ENCODE measurements at places on chromosomes 16 and 17. TPM values are rescaled to one million over a fixed set of nuclear protein-coding genes. Genes with fewer than 3 reads are reported as not detected.

GRCh38 chr16:65574326-65574966 lies 452.6 kb upstream of the CDH11 start:
- no peak for DNase-seq

ATAD5 gene
- total RNA-seq, result 0.50 TPM

DNA sequence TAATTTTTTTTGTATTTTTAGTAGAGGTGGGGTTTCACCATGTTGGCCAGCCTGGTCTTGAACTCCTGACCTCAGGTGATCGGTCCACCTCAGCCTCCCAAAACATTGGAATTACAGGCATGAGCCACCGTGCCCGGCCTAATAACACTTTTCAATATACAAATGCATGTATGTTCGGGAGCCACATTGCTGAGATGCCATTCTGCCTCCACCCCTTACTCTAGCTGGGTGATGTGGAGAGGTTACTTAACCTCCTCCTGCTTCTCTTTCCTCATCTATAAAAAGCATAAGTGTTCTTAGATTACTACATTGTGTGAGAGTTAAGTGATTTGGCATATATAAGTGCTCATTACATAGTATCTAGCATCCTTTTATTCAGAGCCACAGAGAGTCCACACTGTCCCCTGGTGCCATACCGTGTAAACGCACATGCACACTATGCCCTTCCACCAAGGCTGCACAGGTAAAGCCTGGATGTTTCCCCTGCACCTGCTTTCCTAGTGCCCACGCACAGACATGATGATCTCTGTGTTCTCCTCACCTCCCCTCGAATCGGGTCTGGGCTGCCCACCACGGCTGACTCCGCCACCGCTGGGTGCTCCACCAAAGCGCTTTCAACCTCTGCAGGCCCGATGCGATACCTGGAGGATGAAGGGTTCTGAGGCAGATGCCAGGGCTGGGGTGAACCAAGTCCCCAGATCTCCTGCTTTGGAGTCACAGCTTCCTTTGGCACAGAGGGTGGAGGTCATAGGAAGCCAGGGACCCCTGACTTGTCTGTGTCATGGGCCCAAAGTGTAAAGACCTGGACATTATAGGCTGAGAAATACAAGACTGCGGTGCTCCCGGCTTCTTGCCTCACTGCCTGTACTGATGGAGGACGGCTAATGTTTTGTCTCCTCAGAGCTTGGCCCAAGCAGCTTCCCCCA lies 49.0 kb upstream of the ACSM2B start:
- DNase-seq, result no peak

SLC5A2 gene
- total RNA-seq, result not detected

CASKIN1 gene
- total RNA-seq, result 9.2 TPM

TBKBP1 gene
- 15.9 TPM for total RNA-seq

- DNase-seq, result peak; percentile 88
Observed at GRCh38 chr16:30063893-30064728, 1.4 kb upstream of the ALDOA start.

- no peak for DNase-seq
Observed at GRCh38 chr16:88754912-88755744, 29.9 kb downstream of the PIEZO1 start.

C17orf50 gene
- total RNA-seq, result not detected

CLEC18B gene
- total RNA-seq, result not detected

- DNase-seq, result no peak
Observed at GRCh38 chr16:55499281-55499680, 9.6 kb upstream of the LPCAT2 start.

DNA sequence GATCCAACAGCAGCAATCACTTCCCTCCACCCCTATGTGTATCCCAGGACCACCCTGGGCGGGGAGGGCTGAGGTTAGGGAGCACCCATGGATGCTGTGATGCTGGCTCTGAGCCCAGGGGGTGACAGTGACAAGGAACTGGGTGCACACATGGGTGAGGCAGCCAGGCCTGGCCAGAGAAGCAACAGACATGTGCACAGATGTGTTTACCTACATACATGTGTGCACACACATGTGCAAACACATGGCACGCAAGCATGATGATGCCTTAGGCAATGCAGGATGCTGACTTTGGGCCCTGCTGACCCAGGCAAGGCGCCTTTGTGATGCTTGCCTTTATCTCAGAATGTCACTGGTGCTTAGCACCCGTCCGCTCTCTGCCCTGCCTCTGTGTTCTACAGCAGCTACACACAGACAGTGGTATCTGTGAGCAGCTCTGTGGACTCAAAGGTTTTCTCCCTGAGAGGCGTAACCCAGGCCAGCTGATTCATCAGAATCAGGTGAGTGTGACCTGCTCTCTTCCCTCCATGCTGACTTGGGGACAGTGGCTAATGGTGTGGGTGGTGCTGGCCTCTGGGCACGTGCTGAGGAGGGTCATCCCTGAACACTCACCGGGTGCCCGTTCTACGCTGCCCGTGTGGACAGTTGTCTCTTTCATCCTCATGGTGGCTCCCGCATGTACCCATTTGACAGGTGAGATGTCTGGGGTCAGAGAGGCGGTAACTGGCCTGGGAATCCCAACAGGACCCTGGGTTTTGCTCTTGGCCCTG lies 38.5 kb upstream of the KSR1 start:
- DNase-seq, result no peak
